ENCODE measurements at places on chromosomes 1 and 21.
A peak's percentile ranks its signal among the peaks of the same experiment; 100 is the strongest.

DNA sequence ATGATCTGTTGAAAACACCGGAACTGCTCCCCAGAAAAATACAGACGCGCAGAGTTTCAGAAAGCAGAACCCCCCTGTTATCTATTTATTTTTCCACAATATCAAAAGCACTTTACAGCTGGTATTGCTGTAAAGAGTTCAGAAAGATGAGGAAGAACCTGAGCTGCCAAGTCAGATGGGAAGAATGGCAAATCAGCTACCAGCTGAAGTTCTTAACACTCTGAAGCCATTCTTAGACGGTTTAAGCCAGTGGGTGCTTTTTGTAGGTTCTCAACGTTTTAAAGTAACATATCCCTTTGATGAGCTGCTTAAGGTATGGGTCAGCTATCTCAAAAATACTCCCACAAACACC is 714 bp upstream of the AKIRIN1 start:
- no peak for DNase-seq

- no peak for DNase-seq
Observed at GRCh38 chr1:5460974-5461373, 531.3 kb downstream of the NPHP4 start.

DNA sequence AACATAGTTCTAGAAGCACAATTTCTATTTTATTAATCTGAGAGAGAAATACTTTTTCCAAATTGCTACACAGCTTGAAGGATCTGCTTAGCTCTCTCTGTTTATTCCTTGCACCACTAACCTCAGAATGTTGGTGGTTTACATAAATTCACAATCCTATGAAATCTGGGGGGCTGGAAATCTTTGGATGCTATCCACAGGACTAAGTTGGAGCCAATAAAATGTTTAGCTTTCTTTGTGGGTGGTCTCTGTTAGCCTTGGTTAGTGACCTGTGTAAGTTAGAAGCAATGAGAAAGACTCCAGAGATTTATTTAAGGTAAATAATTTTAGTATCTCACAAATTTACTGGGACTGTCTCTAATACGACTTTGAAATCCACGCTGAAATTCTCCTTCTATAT is 418.1 kb downstream of the ADGRL2 start:
- no peak for DNase-seq

- DNase-seq = no peak
Observed at GRCh38 chr1:225418059-225418458, 9.8 kb downstream of the LBR start.

- peak; percentile 90 for DNase-seq
Observed at GRCh38 chr1:9292361-9293240, at the start of gene SPSB1. TSS of gene SPSB1 (plus strand) at chr1:9292894. CDS start at chr1:9355892, 62,998 bp downstream.

DNA sequence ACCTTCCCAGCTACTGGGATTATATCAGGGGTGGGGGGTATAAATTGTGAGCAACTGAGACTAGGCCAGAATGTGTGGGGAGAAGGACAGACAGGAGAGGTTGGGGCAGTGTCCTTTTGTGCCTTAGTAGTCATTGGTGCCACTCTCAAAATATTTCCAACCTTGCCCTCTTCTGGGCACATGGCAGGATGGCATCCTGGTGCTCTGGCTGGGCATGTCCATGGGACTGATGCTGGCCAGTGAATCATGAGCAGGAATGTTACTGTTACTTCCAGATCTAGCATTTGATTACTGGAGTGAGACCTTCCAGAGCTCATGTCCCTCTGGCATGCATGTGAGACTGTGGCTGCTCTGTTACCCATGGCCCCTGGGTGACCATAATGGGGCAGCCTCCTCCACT is 151.2 kb downstream of the MATN1 start:
- DNase-seq = no peak

DNA sequence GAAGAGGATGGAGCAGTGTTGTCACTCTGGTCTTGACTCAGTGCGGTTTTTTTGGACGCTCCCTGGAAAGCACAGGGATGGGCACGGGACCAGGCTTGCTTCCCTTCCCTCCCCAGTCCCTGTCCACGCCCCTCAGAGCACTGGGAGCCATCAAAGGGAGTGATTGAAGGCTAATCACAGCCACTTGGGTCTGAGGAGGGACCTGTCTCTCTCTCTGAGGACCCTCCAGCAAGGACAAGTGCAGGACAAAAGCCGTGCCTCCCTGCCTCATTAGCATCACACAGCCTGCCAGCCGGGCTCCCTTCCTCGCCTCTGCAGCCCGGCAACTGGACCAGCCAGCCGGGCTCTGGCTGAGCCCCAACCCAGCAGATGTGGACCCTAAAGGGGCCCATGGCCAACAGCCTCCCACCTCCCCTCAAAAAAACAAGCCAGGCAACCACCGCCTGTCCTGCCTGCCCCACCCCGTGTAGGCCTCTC is 18.6 kb upstream of the PDZK1IP1 start:
- DNase-seq = no peak

DNA sequence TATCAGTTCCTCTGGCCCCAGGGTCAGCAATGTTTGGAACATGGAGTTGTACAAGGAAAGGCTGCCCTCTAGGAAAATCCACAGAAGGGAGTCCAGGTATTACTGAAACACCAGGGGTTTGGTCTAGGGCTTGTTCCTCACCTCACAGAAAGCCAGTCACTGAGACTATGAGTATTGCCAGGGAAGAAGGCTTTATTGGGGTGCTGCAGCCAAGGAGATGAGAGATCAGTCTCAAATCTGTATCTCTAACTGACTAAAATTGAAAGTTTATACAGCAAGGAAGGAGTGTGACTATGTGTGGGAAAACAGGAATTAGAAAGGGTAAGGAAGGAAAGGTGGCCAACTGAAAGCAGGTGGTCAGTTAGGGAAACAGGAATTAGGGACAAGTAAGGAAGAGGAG is 172.3 kb downstream of the LYPLAL1 start:
- DNase-seq = no peak

- no peak for DNase-seq
Observed at GRCh38 chr1:206651958-206652890, 16.9 kb downstream of the DYRK3 start.

GRCh38 chr1:57536749-57537423 is 113.0 kb upstream of the DAB1 start:
- no peak for DNase-seq

- DNase-seq = no peak
Observed at GRCh38 chr1:177171536-177172123, 872 bp downstream of the BRINP2 start.

- DNase-seq = no peak
Observed at GRCh38 chr21:42986125-42986783, 11.9 kb downstream of the PKNOX1 start.

GRCh38 chr1:207363871-207364270 is 42.4 kb downstream of the CD55 start:
- DNase-seq = no peak

DNA sequence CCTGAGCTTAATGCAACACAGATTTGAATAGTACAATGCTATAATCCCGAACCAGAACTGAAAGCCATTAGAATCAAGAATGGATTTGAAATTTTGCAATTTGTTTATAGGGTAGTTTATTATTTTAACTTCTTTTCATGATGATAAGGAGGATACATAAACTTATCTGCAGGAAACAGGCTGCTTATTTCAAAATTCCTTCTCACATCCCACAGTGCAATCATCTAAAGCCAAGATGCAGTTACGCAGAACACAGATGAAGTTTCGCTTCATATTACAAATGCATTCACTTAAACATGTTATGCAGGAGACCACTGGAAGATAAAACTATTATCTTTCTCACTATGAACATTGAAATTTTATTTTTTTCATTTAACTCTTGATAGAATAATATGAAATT is 1019.6 kb downstream of the PLA2G4A start:
- no peak for DNase-seq

DNA sequence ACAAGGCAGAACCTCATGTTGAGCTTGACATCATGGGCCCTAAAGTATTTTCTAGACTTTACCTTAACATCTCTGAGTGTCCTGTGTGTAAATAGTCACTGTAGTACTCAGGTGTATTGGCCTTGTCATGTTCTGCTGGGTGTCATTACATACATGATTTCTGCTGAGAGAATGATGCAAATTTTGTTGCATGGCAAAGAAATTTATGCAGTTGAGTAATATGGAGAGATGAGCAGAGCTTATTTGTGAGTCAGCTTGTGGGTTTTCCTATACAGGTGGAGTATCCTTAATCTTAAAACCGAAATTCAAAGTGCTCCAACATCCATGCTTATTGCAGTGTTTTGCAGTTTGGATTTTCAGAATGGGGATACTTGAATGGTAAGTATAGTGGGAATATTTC is 36.6 kb downstream of the RGL1 start:
- no peak for DNase-seq

GRCh38 chr1:175150596-175151319 is 41.8 kb downstream of the KIAA0040 start:
- DNase-seq = no peak

DNA sequence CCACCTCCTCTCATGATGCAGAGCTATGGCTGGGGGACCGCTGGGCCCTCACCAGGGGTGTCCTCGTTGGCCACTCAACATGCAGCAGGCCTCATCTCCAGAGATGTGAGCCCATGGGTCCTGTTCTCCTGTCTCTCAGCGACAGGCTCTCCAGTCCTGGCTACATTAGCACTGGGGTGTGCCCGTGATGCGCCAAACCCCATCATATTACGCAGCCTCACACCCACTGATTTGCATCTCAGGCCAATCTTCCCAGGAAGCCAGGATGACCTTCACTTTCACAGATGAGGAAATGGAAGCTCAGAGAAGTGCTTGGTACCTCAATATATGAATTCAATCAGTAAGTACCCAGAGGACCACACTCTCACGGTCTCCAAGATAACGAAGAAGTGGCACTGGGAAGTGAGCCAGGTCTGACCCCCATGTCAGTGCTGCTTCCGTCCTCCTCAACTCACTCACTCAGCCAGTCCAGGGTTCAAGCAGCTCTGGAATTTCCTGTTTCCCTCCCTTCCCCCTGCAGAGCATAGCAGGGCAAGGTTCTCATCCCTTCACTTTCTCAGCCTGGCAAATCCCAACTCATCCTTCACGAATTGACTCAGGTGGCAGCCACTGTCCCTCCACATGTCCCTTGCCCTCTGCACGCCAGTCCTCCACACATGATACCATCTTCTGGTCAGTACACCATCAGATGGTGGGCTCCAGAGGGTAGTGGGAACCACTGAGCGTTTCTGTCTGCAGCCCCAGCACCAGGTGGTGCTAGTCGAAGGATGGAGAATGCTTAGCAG is 28.9 kb upstream of the EVA1B start:
- no peak for DNase-seq

GRCh38 chr21:38182370-38182985 is 74.3 kb upstream of the KCNJ15 start:
- no peak for DNase-seq

DNA sequence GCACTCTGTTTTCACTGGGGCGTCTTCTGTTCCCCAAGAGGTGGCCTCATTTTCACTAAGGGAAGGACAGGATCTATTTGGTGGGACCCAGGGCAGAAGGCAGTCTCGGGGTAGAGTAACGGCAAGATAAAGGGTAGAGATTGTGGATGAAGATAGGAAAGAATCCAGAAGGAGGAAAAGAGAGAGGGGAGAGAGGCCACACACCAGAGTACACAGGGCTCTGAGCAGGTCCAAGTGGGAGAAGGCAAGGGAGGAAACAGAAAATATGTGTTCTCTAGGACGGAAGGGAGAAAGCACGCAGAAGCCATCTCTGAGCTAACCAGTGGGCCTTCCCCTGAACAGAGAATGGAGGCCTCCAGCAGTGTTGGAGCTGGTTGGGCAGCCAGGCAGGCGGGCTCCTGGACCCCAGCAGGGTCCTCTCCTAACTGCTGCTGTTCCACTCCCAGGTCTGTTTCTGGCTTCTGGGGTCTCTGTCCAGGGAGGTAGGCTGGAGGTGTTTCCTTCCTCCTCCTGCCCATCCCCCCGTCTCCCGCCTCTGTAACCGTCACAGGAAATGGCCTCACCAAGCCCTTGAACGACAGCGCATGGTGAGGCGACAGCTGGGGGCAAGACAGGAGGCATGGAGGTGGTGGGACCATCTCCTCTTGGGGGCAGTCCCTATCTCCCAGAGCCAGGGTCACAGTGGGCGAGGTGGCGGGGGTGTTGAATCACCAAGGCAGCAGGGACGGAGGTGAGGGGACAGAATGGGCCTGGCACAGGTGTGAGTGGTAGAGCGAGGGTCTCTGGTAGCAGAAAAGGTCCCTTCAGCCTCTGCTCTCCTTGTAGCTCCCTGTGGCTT is 649 bp downstream of the PTPN7 start:
- DNase-seq = no peak

DNA sequence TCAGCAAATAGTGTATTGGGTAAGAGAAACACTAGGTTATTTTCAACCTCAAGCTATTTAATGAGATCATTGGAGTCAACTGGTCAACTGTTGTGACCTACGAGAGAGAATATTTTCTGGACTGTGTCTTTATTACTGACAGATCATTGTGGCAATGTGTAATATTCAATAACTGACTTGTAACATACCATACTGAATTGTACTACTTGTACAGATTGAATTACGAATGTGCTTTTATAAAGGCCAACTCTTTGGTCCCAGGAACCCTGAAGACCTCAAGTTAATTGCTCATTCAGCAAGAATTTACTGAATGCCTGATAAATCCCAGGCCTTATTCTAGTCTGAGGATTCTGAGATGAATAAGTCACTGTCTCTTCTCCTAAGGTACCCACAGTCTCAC is 56.1 kb upstream of the CAMK1G start:
- no peak for DNase-seq

- no peak for DNase-seq
Observed at GRCh38 chr1:157626099-157626498, 28.2 kb upstream of the FCRL4 start.

GRCh38 chr21:41950941-41951351 is 2.9 kb downstream of the C2CD2 start:
- DNase-seq = no peak

- DNase-seq = no peak
Observed at GRCh38 chr1:44631333-44631646, 43.0 kb downstream of the TMEM53 start.

DNA sequence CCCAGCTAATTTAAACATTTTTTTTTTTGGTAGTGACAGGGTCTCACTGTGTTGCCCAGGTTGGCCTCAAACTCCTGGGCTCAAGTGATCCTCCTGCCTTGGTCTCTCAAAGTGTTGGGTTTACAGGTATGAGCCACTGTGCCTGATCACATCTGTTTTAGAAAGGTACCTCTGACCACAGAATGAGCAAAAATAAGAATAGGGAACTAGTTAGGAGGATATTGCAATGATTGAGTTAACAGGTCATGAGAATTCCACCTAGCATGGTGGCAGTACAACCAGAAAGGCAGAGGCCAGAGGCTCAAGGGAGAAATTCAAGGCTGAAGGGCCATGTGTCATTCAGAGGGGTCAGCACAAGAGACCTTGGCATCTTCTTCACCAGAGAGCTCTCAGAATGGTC is 49.6 kb downstream of the ELAPOR1 start:
- no peak for DNase-seq

DNA sequence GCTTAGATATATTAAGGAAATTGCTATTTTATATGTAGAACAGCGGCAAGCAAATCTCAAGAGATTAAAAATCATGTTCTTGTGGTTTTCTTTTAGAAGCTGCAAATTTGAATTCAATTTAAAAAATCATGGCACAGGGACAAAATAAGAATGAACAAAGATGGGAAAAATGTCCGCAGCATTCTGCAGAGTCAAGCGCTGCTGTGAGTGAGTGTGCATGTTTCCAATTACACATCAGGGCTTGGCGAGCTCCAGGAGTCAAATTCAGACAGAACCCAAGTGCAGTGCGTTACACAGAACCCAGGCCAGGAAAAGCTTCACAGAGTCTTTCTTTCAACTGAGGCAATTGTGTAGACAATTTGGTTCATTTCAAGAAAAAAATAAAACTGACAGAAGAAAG is 33.3 kb upstream of the ERG start:
- no peak for DNase-seq
